ENCODE measurements at places on chromosomes 1 and 21.

DNA sequence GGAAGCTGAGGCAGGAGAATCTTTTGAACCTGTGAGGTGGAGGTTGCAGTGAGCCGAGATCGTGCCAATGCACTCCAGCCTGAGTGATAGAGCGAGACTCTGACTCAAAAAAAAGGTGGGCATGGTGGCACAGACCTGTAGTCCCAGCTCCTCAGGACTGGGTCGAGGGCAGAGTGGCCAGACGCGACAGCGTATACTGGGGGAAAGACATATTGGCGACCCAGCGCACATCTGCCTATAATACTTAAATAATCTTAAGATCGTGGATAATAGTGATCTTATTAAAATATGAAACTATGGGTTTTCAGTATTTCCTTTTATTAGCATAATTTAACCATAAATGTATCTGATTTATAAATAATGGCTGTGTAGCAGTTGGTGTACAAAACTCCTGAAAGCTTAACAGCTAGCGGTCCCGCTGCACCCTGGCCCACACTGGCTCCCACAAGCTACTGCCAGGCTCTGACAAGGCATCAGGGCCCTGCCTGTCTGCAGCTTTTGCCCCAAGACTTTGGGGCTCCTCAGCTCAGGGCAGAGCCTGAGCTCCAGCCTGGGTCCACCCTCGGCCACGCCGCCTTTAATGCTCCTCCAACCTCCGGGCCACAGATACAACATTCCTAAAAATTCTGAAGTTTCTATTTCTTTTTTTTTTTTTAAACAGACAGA, 2.7 kb upstream of the AURKAIP1 start:
- DNase-seq = no peak

GRCh38 chr21:25995278-25995677, 175.3 kb downstream of the APP start:
- no peak for DNase-seq

DNA sequence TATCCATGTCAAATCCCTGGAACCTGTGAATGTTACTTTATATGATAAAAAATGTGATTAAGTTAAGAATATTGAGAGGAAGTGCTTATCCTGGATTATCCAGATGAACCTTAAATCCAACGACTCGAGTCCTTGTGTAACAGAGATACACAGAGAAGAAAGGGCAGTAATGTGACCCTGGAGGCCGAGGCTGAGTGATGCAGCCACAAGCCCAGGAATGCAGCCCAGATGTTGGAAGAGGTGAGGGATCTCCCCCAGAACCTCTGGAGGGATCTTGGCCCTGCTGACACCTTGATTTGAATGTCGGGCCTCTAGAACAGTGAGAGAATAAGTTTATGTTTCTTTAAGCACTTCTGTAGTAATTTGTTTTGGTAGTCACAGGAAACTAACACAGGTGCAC, 18.0 kb downstream of the LPGAT1 start:
- no peak for DNase-seq

GRCh38 chr1:233242827-233243483, 52.6 kb downstream of the PCNX2 start:
- no peak for DNase-seq

- no peak for DNase-seq
Measured at GRCh38 chr1:9120312-9120958, 8.5 kb downstream of the GPR157 start.

DNA sequence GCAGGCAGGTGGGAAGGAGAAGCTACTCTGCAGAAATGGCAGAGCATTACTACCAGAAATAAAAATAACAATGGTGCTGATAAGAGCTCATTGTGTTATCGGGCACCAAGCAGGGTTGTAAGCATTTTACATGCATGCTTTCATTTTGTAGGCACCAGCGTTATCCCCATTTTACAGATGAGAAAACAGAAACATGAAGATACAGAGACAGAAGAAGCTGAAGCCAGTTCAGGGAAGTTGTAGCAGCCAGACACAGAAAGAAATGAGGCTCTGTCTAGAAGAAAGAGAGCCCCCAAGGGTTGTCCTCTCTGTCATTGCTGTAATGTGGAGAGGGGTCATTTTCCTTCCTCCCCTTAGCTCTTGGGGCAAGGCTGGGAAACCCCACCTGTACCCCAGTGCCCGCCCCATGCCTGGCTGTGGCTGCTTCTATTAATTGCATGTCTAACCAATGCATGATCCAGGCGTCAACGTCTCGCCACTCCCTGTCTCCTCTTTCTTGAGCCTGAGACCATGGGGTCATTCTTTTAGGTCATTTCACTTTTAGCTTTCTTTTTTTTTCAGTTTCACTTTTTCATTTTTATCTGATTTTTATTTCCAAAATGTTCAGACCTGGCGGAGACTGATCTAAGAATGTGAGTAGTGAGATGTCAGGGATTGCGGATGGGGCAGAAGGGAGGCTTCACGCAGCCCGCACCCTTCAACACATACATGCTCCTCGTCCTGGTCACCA, 6.8 kb downstream of the OLIG1 start:
- DNase-seq = no peak

DNA sequence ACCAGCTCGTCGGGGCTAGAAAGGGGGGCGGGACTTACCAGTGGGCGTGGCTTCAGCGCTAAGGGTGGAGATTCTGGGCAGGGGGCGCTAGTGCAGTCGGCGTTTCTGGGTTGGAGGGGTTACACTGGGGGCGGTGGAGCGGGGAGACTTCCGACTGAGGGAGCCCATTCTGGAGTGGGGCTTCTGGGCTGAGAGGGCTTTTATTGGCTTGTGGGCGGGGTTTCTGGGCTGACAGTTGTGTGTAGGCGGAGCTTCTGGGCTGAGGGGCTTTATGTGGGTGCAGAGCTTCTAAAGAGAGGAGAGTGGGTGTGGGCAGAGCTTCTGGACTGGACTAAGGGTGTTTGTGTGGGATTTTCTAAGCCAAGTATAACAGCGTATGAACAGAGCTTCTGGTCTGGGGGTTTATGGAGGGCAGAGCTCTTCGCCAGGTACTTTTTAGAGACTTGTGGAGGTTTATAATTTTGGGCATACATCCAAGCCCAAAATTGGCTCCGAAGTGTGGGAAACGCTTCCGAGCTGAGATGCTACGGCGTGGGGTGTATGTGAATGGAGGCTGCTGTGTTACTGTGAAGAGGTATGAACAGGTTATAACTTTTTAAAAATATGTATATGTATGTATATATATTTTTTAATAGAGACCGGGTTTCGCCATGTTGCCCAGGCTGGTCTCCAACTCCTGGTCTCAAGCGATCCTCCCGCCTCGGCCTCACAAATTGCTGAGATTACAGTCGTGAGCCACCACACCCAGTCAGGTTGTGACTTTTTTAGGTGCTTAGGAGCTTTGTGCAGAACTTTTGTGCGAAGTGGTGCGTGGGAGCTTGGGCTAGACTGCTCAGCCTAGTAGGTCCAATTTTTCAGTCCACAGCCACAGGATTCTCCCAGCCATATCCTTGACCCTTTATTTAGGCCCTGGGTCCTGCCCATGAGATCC, 825 bp downstream of the TMEM39B start:
- DNase-seq = peak; percentile 83

DNA sequence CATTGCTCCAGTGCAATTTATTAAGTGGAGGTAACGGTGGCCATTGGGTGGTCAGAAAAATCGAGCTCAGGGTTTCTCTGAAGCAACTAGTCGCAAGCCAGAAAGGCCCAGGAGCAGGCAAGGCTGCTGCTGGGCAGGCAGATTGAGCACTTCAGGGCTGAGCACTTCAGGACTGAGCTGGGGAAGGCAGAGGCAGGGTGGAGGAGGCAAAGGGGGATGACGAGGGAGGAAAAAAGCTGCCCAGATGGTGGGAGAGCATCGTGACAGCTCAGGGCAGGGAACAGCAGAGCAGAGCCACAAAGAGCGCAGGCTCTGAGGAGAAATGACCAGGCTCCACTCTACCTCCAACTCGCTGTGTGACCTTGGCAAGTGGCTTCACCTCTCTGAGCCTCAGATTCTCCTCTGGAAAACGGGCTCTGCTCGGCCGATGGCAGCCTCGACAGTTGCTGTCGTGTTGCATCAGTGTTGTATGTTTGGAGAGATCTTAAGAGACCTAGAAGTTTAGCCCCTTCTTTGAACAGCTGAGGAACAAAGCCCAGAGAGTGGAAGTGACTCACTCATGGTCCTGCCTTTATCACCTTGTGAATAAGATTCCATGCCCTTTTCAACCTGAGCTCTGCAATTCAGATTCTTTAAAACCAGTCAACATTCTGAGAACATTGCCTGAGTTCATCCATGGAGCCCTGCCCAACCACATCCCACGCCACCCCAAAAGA, 141.4 kb downstream of the SYF2 start:
- DNase-seq = no peak

DNA sequence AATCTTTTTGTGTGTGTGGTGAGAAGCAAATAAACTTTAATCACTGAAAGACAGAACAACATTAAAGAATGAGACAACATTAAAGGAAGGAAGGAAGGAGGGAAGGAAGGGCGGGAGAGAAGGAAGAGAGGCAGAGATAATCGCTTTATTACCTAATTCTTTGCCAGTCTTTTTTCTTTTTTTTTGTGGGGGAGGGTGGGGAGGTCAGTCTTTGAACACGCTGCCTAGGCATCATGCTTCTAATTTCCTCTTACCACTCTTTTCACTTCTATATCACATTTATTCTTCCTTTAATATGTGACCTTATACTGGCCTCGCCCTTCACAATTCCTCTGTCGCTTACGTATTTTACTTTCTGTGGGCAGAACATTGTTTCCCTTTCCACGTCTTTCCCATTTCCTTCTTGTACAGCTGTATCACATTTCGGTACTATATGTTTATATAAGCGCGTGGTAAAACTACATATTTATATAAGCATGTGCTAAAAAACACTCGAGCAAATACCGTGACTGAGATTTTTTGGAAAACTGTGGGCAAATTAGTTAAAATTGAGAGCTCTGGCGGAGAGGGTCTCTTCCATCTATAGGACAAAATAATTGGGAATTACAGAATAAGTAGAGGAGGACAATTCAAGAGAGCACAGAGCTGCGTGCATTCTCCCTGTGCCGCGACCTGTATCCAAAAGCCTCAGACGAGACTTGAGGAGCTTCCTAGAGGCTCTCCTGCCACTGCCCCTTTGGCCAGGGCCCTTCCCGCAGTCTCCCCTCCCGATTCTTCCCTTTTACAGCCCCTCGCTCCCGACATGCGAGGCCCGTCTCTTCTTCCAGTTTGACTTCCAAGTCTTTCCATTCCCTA, 823 bp upstream of the PRKAA2 start:
- DNase-seq = no peak

GRCh38 chr1:9615316-9616063, 26.8 kb downstream of the TMEM201 start:
- no peak for DNase-seq

DNA sequence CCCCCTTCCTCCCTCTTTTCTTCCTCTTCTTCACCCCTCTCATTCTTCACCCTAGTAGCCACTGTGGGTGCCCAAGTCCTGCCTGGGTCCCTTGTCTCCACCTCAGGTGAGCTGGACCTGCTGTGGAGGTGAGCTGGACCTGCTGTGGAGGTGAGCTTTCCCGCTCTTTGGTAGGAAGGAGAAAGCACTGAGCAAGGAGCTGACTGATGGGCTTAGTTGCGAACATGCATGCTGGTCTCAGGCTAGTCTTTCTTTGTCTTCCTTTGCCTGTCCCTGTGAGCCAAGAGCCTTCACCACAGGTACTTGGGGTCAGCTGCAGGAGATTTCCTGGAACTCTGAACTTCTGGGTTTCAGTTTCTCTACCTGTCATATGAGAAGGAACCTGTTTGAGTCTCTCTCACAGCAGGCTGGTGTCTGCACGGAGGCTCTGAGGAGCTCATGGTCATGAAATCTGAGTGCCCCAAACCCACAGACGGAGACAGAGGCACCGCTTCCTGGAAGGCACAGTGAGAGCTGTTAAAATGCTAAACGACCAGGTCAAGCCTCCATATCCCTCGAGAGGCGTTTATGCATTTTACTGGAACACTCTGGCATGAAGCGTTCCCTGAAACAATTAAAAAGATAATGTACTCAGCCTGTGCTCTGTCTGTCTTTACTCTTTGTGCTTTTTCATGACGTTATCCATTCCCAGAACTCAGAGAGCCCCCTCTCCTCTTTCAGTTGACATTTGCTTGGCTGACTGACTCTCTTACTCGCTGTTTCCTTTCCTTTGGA, 69.5 kb downstream of the RHOU start:
- no peak for DNase-seq

DNA sequence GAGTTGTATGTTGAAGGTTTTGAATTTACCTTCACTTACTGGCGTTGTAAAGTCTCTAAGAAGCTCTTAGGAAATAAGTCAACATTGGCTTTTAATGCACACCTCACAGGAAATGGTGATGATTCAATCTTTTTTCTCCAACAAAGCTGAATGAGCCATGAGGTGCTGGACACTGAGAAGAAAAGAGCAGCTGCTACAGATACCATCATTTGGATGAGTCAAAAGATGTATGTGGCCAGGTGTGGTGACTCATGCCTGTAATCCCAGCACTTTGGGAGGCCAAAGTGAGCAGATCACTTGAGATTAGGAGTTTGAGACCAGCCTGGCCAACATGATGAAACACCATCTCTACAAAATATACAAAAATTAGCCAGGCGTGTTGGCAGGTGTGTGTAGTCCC, 3.3 kb upstream of the IL23R start:
- DNase-seq = no peak

- no peak for DNase-seq
Measured at GRCh38 chr1:46372431-46372830, 21.7 kb upstream of the FAAH start.

DNA sequence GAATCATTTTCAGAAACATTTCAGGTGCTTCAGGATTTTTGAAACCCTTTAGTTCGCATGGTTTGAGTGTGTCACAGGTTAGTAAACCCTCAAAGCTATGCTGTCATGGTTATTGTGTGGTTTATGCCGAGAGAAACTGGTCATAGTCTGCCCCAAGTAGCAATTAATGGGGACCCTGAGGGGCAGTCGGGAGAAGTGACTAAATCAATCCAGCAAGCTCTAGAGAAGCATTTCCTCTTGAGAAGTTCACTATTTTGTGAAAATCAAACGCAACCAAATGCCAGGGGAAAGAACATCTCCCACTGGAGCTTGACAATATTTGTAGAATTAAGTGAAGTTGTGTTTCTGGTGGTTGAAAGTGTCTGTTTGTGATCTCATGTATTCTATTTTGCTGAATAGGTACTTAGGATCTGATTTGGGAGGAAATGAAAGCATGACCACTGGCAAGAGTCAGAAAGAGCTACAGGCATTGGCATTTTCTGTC, 63.0 kb upstream of the BACH1 start:
- no peak for DNase-seq

GRCh38 chr1:108670131-108670773, 9.4 kb upstream of the HENMT1 start:
- DNase-seq = no peak

DNA sequence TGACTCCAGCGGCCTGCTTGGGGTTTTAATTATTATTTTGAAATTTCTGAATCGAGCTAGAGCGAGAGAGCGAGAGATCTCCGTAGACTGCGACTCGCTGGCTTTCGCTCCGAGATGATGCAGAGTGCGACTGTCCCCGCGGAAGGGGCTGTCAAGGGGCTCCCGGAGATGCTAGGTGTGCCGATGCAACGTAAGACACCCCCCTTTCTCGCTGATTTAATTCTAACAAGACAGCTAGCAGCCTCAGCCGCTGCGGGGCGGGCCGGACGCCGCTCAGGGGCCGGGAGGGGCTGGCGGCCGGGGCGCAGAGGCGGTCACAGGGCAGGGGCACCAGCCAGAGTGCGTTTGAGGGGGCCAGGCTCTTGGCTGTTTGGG, 339 bp downstream of the LHX4 start:
- DNase-seq = no peak

GRCh38 chr1:103111926-103112325, 3.6 kb upstream of the COL11A1 start:
- DNase-seq = no peak

All from iPS DF 19.7 (cell line).